ENCODE measurements at places on chromosomes 3 and 15.

GRCh38 chr3:148829926-148830325 is 2.3 kb downstream of the CPB1 start:
- DNase-seq, result no peak

DNA sequence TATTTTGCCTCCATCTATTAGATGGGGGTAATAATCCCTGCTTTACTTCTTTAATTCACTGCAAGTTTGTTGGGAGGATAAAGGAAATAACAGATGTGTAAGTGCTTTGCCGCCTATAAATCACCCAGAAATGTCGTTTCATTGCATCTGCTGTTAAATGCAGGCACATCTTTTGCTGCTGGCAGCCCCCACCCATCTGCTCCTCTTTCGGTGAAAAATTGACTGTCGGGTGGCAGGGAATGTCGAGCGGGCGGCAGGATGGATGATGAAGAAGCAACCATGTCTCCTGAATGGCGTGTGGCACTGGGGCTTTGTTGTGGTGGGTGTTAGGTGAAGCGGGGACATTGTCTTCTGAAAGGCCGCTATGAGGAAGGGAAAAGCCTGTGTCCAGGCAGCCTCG is 543 bp upstream of the REC114 start:
- no peak for DNase-seq

DNA sequence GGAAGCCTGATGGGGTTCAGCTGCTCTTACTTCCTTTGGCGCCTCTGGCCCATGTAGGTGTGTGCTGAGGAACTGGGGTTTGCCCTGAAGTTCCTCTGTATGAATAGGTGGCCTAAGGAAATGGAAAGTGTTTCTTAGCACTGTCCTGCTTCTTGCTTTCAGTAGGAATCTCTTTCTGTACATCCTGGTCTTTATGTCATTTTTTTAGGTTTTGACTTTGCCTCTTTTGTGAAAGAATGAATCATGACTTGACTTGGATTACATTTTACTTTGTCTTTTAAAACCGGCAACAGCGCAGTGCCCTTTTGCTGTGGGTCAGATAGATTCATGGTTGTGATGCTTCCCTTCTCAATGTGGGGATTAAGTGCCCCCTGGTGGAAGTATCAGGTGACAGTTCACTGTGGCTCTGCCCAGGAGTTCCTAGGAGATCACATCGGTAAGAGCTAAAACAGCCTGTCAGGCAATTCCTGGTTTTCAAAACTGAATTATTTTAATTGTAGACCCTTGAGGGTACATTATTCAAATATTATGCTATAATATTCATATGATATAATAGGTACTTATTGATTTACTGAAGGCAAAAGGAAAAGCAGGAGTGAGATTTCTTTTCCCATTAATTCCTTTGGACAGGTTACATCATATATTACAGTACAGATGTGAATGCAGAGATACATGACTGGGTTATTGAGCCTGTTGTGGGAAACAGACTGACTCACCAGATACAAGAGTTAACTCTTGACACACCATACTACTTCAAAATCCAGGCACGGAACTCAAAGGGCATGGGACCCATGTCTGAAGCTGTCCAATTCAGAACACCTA is 95.4 kb downstream of the HCN4 start:
- peak; percentile 15 for DNase-seq

DNA sequence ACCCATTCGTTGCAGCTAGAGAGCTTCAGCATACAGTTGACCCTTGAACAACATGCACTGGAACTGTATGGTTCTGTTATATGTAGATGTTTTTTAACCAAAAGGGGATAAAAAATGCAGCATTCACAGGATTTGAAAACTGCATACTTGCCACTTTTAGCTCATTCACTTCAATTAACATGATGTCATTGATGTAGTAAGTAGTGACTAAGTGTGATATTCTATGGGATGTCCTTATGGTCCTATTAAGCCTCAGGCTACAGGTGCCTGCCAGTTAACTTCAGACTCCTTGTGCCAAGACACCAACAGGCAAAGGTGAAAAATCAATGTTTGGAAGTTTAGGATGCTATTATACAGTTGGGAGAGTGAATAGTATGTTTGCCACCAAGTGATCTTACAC is 553.6 kb upstream of the NECTIN3 start:
- no peak for DNase-seq

GRCh38 chr3:71070497-71071463 is 512.7 kb downstream of the FOXP1 start:
- DNase-seq, result no peak

GRCh38 chr3:152438181-152438580 is 169.5 kb downstream of the MBNL1 start:
- no peak for DNase-seq

GRCh38 chr15:93268066-93268465 is 179.1 kb upstream of the RGMA start:
- no peak for DNase-seq

DNA sequence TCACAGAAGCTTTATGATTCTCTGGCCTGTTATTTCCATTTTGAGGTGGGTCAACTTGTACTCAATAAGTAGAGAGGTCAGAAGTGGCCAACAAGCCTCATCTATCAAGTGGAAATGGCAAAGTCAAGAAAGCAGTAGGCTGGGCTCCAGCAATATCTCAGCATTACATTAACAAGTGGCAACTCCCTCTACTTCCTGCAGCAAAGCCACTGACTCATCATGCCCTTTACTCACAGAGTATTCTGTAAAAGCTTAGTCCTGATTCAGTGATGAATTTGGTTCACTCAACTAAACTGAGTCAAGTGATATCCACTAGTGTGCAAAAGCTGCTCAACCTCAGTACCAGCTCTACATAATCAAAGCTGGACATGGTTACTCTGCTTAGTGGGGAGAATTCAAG is 954.6 kb downstream of the EPHA3 start:
- DNase-seq, result no peak

- DNase-seq, result no peak
Measured at GRCh38 chr3:137767538-137768360, 3.6 kb downstream of the SOX14 start.

- no peak for DNase-seq
Measured at GRCh38 chr3:49411535-49411967, 225 bp downstream of the RHOA start.

DNA sequence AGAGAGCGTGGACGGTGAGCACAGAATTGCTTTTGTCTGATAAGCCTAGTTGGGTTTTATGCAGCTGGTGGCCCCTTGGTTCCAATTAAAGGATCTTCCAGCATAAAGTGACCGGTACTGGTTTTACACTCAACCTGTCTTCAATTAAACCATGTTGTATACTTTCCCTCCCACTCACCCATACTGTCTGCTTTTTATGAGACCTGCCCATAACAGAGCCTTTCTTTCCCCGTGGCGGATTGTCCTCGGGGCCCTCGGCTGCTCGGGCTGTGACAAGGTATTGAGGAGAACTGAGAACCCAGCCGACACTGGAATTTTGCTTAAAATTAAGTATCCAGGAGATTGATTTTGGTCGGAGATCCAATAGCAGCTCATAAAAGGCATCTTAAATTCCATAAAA is 98.4 kb downstream of the TMEM266 start:
- DNase-seq, result no peak

- DNase-seq, result no peak
Measured at GRCh38 chr3:73571238-73571794, 53.4 kb downstream of the PDZRN3 start.

DNA sequence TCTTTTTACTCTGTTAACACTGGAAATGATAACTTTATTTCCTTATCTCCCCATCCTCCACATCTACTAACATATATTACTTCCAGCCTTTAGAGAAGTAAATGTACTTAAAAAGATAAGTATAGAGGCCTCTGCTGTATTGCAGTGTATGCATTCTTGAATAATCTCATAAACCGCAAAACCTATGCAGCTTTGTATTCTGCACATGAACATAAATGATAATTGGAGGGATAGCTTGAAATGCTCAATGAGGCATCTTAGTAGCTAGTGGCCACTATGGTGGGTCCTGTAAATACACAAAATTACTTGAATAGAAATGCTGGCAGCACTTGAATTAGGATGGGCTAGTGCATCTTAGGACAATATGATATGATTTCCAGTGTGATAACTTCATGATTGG is 77.0 kb downstream of the LYSMD4 start:
- no peak for DNase-seq

DNA sequence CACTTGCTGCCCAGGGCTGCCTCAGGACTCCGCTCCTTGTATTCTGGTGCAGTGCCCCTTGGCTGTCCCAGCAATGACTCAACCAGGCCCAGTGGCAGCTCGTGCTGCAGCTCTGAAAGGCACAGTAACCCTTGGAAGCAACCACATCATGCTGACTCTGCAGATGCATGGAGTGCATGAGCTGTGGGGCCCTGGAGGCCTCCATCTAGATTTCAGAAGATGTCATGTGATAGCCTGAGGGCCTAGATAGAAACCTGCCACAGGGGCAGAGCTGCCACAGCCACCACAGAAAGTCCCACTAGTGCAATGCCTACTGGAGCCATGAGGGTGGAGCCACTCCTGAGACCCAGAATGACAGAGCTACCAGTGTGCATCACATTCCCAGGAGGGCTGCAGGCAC is 117.1 kb upstream of the SMAD3 start:
- DNase-seq, result no peak

DNA sequence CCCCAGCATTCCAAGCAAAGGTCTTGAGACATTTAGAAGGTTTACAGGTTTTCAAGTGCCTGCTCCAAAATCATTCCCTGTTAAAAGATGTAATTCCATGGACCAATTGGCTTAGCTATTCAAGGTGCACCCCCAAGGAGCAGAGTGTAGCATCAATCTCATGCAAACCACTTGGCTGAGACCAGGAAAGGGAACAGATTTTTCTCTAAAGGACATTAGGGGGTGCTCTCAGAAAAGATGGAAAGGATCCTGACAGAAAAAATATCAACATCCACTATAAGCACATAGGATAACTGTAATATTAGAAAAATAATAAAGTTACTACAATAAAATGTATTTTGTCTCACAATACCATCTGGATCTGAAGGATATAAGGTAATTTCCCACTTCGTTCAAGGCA is 328.0 kb upstream of the CDIN1 start:
- no peak for DNase-seq

GRCh38 chr3:111648991-111649579 is 53.9 kb upstream of the ZBED2 start:
- DNase-seq, result no peak

DNA sequence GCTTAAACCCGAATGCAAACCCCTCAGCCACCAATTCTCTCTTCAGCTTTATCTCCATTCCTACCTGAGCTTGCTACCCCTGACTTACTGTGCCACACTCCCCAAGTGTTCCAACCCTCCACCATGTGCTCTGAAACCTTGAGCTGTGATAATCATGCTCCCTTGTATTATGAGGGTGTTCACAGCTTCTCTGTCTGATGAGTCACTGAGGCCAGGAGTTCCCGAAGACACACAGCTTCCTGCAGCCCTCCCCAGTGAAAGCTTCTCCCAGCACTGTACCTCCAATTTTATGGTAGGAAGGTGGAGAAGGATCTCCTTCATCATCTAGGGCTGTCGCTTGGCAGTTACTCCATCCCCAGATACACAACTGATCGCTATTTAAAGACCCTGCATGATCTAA is 24.9 kb downstream of the STAC start:
- no peak for DNase-seq

DNA sequence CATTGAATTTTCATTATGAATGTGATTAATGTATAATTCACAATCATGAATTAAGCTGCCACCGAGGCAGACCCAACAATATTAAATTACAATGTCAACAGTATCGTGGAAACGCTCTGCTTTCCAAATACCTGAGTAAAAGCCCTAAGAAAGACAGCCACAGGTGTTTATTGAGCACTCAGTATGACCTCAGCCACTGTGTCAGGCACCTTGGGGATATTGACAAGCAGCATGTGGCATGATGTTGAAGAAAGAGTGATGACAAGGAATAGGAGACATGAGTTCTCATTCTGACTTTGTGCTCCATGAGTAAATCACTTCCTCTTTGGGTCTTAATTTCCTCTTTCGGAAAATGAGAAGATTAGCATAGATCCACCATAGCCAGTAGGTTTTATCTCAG is 12.8 kb downstream of the C2CD4A start:
- no peak for DNase-seq

- no peak for DNase-seq
Measured at GRCh38 chr15:62278534-62278933, 113.4 kb upstream of the C2CD4B start.

DNA sequence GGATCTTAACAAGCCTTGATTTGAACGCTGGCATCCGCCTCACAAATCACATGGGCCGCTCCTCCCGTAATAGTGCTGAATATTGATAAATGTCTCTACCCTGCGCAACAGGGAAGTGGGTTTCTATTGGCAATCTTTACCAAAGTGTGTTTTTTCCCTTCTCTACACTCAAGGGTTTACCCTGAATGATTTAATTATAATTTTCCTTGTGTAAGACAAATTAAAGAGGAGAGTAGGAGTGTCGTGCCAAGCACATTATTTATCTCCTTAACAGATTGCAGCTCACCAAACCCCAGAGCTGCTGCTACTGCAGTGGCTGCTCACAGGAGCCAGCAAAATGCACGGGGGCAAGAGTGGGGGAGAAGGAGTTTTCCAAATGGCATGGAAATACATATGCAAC is 545.8 kb downstream of the FOXP1 start:
- no peak for DNase-seq

GRCh38 chr15:31352911-31353811 is 26.5 kb downstream of the KLF13 start:
- DNase-seq, result no peak

- DNase-seq, result no peak
Measured at GRCh38 chr3:142315083-142315482, 89.7 kb upstream of the GK5 start.

DNA sequence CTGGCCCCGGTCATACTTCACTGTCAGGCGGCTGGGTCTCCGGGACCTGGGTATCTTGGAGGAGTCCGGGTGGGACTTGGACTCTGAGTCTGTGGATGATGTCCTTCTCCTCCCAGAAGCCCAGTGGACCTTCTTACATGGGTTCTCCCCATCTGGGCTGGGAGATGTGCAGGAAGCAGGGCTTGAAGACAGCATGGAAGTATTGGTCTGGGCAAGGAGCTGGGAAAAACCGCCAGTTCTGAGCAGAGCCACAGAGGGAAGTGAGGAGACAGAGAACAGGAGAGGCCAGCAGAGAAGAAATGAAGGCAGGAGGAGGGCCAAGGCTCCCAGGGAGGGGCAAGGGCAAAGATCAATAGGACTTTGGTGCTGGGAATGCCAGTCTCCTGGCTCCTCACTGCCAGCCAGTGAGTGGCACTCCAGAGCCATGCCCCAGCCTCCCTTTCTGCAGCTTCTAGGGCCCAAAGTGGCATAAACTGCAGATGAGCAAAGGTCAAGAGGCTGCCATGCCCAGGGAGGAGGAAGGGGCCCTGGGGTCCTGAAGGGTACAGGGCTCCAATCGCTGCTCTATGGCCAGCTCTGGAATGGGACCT is at the start of gene PPP1R14D:
TSS of gene PPP1R14D (minus strand) at position 262 of the 590 bp plus-strand sequence. CDS start at position 195, 67 bp downstream.
- DNase-seq, result no peak

- no peak for DNase-seq
Measured at GRCh38 chr3:79314544-79314943, 453.3 kb downstream of the ROBO1 start.

GRCh38 chr3:53773611-53774368 is 72.4 kb downstream of the CHDH start:
- DNase-seq, result no peak

DNA sequence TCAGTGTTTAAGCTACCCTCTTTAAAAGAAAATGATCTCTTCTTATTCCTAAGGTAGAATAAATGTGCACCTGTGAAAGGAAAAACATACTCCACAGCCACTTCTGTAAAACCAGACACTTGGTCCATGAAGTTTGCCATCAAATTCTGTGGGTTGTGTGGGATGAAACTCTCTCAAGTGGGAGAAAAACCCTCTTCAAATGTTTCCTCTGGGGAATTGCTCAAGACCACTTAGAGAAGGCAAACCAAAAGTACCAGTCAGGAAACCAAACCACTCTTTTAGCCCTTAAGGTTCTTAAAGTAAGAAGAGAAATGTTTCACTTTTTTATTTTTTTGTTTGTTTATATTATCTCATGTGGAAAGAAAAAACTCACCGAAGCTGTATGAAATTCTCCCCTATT is 1.2 kb downstream of the COL8A1 start:
- DNase-seq, result no peak

All from NCI-H1048 (cell line).